ENCODE measurements at places on chromosomes 1 and 21.

- DNase-seq = no peak
These were observed 130.7 kb upstream of the ZNF648 start for GRCh38 chr1:182192215-182192614.

DNA sequence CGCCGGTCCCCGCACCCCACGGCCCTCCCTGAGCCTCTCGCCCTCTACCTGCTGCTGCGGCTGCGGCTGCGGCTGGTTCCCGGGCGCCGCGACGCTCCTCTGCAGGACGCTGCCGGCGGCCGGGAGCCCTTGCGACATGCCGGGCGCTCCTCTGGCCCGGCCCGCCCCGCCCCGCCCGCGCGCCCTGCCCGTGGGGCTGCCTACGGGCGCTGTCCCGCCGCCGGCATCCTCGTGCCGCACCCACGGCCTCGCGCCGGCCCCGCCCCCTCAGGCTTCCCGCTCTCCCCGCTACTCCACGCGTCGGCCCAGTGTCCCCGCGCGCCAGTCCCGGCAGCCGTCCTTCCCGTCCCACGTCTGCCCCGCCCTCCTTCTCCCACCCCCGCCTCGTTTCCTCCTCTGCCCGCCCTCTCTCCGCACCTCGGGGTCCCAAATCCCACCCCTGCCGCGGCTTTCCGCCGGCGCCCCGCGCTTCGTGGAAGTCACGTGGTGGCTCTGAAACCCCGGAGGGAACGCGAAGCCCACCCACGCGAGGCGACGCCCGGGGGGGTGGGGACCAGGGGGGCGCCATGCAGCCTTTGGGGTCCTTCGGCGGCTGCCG, at the start of gene BATF3:
BATF3 (minus strand) TSS at position 216 of the 598 bp plus-strand sequence; CDS start at position 138, 78 bp downstream.
- no peak for DNase-seq

DNA sequence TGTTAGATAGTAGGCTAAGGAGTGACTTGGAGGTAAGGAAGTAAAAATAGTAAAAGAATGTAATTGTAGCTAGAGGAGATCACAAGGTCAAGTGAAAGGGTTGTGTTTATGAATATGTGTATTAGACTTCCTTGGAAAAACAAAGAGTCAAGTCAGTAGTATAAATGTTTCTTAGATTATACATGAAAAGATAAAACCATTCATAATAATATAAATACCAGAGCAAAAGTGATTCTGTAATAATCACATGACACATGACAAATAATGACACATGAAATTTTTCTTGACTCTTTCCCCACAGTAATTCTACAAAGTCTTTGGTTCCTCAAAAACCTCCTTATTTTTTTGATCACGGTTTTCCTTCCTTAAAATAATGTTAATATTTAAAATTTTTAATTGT, 56.4 kb downstream of the IVNS1ABP start:
- DNase-seq = no peak

- no peak for DNase-seq
These were observed 18.1 kb downstream of the COL6A1 start for GRCh38 chr21:45999581-46000181.

DNA sequence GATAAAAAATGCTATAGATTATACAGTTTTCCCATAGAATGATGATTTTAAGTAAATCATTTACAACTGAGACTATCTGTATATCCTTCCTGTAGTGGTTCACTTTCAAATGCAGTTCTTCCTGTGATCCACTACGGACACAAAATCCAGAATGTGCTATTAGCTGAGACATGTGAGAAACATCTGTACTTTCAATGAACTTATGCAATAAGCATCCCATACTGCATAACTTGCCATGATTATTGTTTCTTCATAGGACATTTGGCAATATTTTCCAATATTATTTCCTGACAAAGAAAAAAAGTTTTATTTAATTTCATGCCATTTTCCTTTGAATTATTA, 83.5 kb upstream of the PRDX6 start:
- peak; percentile 80 for DNase-seq
